Activated T-cell treated with anti-CD3 and anti-CD28 coated beads, Interleukin-2, amount 50 U/mL, for 72 hours (primary cell): ENCODE measurements at places on chromosomes 7 and 10.

- no peak for DNase-seq
Measured at GRCh38 chr7:11078247-11078834, 104.7 kb downstream of the PHF14 start.

GRCh38 chr10:91520661-91521060, 110.5 kb downstream of the HECTD2 start:
- no peak for DNase-seq

DNA sequence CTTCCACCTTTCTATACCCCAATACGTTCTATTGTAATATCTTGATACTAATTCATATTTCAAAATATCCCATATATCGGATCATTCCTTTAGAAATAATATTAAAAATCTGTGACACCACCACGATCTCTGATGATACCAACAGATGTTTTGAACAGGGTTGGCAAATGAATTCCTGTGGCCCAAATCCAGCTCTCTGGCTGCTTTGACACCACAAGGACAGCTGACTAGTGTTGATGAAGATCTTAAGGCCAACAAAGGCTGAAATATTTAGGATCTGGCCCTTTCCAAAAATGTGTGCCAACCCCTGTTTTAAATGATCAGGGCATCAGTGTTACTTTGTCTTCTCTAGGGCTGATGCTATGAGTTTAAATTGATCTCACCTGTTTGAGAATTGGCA, 380.7 kb upstream of the PFKP start:
- DNase-seq = no peak

GRCh38 chr7:122488241-122488640, 183.7 kb upstream of the FEZF1 start:
- DNase-seq = no peak

DNA sequence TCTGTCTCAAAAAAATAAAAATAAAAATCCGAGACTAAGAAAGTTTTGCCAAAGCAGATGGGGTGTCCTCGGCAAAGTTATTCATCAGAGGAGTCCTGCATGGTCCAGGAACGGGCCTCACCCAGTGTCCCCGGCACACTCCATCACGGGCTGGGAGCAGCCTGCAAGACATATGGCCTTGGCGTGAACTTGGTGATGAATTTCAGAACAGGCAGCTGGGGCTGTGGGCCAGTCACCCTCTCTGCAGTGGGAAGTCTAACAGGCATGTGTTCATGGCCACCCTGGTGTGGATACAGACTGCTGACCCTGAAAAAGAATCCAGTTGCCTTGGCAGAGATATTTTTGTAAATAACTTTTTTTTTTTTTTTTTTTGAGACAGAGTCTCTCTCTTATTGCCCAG, 34.7 kb downstream of the NPTX2 start:
- DNase-seq = no peak

- no peak for DNase-seq
Measured at GRCh38 chr7:135248546-135248945, 14.9 kb downstream of the STRA8 start.

DNA sequence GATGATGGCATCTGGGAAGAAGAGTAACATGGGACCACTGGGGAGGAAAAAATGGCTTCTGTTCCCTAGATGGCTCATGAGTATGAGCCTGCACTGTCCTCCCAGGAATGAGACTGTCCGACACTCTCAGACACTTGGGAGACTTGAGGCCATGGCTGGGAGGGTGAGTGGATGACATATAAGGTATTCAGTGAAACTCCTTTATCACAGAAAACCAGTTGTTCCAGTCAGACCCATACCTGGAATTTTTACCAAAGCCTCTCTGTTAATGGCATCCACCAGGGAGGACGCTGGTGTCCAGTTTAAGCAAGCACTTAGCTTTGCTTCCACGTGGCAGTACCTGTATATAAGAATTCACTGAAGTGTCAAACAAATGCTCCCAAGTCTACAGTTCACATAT, 116.7 kb upstream of the C10orf90 start:
- no peak for DNase-seq

DNA sequence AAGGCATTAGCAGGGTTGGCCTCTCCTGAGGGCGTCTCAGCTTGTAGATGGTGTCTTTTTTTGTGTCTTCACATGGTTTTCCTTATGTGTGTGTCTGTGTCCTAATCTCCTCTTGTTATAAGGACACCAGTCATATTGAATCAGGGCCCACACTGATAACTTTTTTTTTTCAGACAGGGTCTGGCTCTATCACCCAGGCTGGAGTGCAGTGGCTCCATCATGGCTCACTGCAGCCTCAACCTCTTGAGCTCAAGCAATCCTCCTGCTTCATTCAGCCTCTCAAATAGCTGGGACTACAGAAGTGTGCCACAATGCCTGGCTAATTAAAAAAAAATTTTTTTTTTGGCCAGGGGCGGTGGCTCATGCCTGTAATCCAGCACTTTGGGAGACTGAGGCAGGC, 41.3 kb upstream of the KMT2C start:
- no peak for DNase-seq

DNA sequence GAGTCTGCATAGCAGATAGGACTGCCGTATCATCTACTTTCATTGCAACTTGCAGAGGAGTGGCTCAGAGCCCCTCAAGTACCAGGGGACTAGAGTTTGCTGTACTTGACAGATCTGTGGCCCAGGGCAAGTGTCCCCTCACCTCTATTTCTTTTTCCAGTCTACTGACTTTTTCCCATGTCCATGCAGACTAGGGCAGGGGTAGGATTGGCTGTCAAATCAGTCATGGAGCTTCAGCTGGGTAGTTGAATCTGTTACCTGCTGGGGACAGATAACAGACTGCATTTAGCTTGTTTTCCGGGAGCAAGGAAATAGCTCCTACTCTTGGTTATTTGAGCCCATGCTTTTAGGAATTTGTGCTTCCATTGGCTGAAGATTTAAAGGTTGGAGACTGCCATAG, 121.0 kb upstream of the CDK13 start:
- no peak for DNase-seq

DNA sequence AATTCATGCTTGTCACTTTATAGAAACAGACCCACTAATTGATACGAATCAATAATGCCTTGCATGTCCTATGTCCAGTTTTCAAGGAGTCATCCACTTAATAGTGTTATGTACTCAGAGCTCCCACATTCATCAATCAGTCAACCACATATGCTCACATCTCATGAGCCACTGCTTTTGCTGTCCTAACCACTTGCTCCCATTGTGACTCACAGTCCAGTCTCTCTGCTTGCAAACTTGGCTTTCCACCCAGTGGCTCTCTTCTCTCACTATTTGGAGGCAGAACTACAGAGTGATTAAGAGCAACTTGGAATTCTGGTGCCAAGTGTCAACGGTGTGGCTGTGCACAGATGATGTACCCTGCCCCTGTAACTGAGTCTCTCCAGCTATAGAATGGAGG, 166.0 kb downstream of the SNX13 start:
- DNase-seq = no peak

DNA sequence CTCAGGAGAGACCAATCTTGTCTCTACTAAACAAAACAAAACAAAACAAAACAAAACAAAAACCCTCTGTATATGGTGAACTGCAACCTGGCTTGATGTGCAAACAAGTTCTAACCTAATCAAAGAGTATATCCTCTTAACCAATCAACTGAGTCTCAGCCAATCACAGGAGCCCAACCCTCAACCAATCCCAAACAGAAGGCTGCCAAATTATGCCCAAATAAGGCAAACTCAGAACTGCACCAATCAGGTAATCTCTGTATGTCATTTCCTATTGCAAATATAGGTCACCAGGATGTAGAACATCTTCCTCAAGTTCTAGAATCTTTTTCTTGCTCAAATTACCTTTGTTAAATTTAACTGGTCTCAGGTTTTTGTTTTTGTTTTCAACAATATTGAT, 5.2 kb downstream of the FAM133B start:
- no peak for DNase-seq

DNA sequence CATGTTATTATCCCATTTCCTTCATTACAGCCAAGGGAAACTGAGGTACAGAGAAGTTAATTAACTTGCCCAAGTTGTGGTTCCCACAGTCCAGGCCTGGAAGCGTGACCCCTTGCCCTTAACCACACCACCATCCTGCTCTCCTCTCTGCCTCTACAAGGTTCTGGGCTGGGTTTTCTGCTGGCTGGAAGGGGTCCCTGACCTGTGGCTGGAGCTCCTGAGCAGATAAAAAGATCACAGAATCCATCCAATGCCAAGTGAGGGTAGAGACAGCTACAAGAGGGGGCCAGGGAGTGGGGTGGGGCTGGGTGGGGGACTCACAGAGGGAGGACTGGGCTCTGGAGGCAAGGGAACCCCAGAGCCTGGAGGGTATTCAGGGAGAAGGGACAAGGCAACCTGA, 9.7 kb downstream of the ASB10 start:
- no peak for DNase-seq

GRCh38 chr10:80463868-80464267, 9.8 kb downstream of the TSPAN14 start:
- DNase-seq = no peak

GRCh38 chr7:122688400-122688998, 10.4 kb downstream of the RNF133 start:
- DNase-seq = no peak

DNA sequence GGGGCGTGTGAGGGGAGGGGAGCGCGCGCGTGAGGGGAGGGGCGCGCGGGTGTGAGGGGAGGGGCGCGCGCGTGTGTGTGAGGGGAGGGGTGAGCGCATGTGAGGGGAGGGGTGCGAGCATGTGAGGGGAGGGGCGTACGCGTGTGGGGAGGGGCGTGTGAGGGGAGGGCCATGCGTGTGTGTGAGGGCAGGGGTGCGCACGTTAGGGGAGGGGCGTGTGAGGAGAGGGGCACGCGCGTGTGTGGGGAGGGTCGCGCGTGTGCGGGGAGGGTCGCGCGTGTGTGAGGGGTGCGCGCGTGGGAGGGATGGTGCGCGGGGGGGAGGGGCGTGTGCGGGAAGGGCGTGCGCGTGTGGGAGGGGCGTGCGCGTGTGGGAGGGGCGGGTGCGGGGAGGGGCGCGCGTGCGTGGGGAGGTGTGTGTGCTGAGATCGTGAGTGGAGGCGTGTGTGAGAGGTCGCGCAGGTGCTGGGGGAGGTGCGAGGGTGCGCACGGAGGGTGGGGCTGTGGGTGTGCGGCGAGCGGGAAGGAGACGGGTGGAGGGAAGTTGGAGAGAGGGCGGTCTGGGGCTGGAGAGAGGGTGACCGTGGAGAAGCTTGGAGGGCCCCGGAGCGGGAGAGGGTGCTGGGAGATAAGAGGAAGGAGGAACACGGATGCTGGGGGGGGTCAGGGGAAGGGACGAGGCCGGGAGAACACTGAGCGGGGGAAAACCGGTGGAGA, 19.7 kb downstream of the MXI1 start:
- peak; percentile 81 for DNase-seq

DNA sequence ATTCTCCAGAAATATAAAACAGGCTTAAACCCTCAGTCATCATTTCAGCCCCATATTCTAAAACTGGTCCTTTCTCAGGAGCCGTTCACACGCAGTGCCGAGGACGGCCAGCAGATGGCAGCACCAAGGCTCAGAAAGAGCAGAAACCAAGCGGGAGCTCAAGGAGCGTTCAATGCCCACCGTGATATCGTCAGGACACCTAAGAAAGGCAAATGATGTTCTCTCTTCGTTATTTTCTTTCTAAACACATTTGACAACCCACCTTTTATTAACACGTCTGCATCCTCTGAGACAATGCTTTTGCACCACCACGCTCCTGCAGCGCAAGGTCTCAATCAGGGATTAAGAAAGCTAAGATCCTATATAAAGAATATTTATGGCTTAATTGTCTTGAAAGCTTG, 45.7 kb upstream of the RBM33 start:
- peak; percentile 84 for DNase-seq

DNA sequence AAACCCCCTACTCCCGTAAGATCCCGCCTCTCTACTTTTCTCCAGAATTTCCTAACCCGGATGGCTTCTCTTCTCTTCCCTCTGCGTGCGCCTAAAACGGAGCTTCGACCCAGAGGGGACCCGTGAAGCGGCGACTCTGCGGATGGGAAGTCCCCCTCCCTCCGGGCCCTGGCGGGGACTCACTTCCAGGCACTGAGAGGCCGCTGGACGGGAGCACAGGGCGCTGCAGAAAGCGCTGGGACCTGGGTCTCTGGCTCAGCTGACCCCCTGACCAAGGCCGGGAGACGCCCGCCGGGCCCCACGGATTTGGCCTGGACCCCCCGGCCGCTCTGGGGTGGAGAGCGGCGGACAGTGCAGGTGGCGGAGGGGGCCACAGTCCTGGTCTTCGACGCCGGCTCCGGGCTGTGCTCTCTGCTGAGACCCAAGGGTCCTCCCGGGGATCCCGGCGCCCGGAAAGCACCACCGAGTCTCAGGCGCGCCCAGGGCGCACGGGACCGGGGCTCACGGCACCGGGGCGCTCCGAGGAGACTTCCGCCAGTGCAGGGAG, 688 bp upstream of the FOXL3 start:
- no peak for DNase-seq

- DNase-seq = no peak
Measured at GRCh38 chr10:129140921-129141885, 325.8 kb upstream of the MGMT start.

GRCh38 chr7:134831862-134832261, 52.4 kb downstream of the CALD1 start:
- no peak for DNase-seq

GRCh38 chr10:20977300-20977699, 80.2 kb upstream of the NEBL start:
- DNase-seq = no peak

DNA sequence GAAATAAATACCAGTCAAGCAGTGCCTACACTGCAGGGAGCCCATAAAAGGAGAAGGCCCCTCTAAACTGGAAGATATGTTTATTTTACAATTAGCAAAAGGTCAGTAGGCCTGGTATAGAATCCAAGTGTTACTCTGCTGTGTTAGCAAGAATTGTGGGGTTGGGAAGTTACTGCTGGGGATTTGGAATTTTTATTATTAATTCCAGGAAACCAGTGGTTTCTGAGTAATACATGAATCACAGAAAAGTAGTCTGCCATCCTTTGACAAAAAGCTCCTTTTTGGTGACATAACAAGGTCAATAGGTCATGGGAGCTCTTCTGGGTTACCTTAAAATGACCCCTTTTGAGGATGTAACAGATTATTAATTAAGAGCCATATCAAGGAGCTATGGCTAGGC, 67.4 kb downstream of the ZNF92 start:
- no peak for DNase-seq

GRCh38 chr10:32141018-32141807, 85.0 kb upstream of the KIF5B start:
- DNase-seq = no peak

DNA sequence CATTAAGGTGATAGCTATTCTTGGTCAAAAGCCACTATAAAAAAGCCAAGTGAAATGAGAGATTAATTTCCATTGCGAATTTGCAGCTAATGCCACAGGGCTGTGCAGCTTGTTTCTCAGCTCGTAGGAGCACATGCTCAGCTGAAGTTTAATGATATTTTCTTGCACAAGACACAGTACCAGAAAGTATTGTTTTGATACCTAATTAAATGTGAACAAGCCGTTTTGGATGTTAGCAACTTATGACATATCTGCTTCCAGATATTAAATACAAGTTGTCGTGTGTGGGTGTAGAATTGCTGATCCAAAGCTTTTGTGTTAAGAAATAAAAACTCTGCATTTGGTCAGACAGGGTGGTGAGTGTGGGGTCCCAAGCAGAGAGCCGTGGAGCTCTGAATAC, 47.2 kb downstream of the ADARB2 start:
- DNase-seq = no peak

DNA sequence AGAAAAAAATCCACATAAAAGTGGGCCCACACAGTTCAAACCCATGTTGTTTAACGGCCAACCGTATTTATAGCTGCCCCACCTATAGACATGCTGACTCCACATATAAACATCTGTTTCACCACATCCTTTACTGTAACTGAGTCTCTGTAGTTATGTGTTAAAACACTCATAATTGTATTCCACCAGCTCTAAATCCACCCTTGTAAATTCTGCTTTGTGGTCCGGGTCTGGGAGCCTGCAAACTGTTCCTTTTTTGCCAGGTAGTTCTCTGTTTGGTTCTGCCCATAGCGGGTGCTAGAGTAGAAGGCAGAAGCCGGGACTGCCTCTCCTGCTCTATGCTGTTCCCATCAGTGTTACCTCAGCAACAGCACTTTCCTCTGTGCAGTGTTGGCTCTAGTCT, 20.2 kb upstream of the FHIP2A start:
- DNase-seq = no peak
